ENCODE measurements at places on chromosomes 4 and X. TPM values are rescaled to one million over a fixed set of nuclear protein-coding genes. Genes with fewer than 3 reads are reported as not detected.

DNA sequence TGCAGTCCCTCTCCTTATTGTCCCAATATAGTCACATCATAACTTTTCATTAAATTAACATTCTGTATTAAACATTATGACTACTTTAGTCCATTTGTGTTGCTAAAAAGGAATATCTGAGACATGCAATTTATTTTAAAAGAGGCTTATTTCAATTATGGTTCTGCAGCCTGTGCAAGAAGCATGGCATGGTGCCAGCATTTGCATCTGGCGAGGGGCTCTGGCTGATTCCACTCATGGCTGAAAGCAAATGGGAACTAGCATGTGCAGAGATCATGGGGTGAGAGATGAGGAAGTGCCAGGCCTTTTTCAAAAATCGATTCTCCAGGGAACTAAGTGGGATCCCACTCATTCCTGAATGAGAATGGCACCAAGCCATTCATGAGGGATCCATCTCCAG is 476.3 kb upstream of the RPS6KA3 start:
- no peak for DNase-seq
- peaks cover 9% of the 10 kb centered on the region for H3K4me1 ChIP-seq
- H3K36me3 ChIP-seq, result no peaks in the 10 kb centered on the region
- H3K27ac ChIP-seq, result no peak overlapping the region
- no peak overlapping the region for H3K4me3 ChIP-seq

DNA sequence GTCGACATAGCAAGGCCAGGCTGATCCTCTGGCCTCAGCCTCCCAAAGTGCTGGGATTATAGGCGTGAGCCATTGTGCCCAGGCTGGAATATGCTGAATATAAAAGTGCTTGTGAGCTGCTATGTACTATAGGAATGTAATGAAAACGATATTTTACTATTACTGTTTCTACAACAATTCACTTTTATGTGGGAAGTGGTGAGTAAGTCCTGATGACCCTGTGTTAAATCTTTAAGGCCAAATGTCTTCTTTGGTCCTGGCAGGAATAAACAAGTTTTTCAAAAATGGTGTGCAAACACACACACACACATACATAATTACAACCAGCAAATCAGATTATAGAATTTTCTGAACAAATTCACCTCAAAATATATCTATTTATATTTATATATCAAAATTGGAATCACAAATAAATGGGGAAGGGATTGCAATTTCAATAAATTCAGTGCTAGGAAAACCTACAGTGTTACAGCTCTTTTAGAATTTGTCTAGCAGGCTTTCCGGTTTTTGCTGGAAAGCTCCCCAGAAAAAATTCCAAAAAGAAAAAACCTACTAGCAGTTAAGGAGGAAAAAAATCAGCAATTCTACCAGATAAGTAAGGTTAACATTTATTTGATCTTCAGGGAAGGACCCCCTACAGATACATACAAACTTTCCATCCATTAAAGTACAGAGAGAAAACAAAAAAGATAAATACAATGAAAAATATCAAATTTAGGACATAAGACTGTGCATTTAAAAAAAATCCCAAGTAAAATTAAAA is 17.9 kb downstream of the SMIM14 start:
- H3K4me3 ChIP-seq, result peak overlapping the region; percentile 30
- no peaks in the 10 kb centered on the region for H3K36me3 ChIP-seq
- H3K27ac ChIP-seq, result peak overlapping the region; percentile 84
- no peaks in the 10 kb centered on the region for H3K27me3 ChIP-seq

DNA sequence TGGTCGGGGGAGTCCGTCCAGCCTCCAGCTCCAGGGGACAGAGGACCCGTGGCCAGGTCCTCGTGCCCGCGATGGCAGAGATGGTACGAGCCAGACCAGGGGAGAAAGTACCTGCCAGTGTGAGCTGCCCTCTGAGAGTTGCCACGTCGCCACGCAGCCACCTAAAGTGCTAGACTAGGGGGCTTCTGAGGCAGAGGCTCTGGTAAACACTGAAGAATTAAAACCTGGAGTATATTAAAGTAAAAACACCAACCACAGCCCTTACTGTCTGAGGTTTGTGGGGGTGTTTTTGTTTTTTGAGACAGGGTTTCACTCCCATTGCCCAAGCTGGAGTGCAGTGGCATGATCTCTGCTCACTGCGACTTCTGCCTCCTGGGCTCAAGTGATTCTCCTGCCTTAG is 60.1 kb upstream of the SORCS2 start:
- no peaks in the 10 kb centered on the region for H3K36me3 ChIP-seq
- no peak overlapping the region for H3K27ac ChIP-seq

- H3K4me1 ChIP-seq, result peaks cover 24% of the 10 kb centered on the region
- H3K27ac ChIP-seq, result peak overlapping the region; percentile 4
- no peak overlapping the region for H3K4me3 ChIP-seq
- peak; percentile 38 for DNase-seq
- no peaks in the 10 kb centered on the region for H3K27me3 ChIP-seq
- H3K36me3 ChIP-seq, result no peaks in the 10 kb centered on the region
Measured at GRCh38 chrX:68163441-68163840, 269.9 kb downstream of the OPHN1 start.

GRCh38 chr4:121227341-121227792 is 63.2 kb upstream of the TNIP3 start:
- H3K36me3 ChIP-seq, result no peaks in the 10 kb centered on the region
- H3K4me1 ChIP-seq, result no peaks in the 10 kb centered on the region
- DNase-seq, result no peak
- H3K27me3 ChIP-seq, result no peaks in the 10 kb centered on the region

- H3K4me1 ChIP-seq, result no peaks in the 10 kb centered on the region
- no peak for DNase-seq
- no peak overlapping the region for H3K4me3 ChIP-seq
- H3K36me3 ChIP-seq, result no peaks in the 10 kb centered on the region
Measured at GRCh38 chrX:49096419-49096818, 16.7 kb upstream of the WDR45 start.

- no peaks in the 10 kb centered on the region for H3K27me3 ChIP-seq
- no peak overlapping the region for H3K4me3 ChIP-seq
- H3K4me1 ChIP-seq, result no peaks in the 10 kb centered on the region
- no peak overlapping the region for H3K27ac ChIP-seq
Measured at GRCh38 chr4:84994280-84994679, 27.8 kb upstream of the WDFY3 start.

GRCh38 chr4:80566203-80566872 is 230.8 kb downstream of the CFAP299 start:
- peak; percentile 20 for DNase-seq
- peak overlapping the region; percentile 71 for H3K4me3 ChIP-seq

- H3K36me3 ChIP-seq, result no peaks in the 10 kb centered on the region
- no peaks in the 10 kb centered on the region for H3K27me3 ChIP-seq
- no peak overlapping the region for H3K4me3 ChIP-seq
Measured at GRCh38 chr4:153825691-153826090, 36.8 kb upstream of the SFRP2 start.

- peaks cover 8% of the 10 kb centered on the region for H3K4me1 ChIP-seq
- no peak overlapping the region for H3K4me3 ChIP-seq
- DNase-seq, result no peak
- H3K27ac ChIP-seq, result no peak overlapping the region
Measured at GRCh38 chrX:78119521-78120227, 15.6 kb downstream of the PGK1 start.

HMX1 gene
- polyA plus RNA-seq, result not detected

PRR32 gene
- not detected for polyA plus RNA-seq

FHIP1A gene
- not detected for polyA plus RNA-seq
